ENCODE measurements at places on chromosomes 6 and 20. TPM values are rescaled to one million over a fixed set of nuclear protein-coding genes. Genes with fewer than 3 reads are reported as not detected.

The PTK6 gene
- not detected for total RNA-seq

DNA sequence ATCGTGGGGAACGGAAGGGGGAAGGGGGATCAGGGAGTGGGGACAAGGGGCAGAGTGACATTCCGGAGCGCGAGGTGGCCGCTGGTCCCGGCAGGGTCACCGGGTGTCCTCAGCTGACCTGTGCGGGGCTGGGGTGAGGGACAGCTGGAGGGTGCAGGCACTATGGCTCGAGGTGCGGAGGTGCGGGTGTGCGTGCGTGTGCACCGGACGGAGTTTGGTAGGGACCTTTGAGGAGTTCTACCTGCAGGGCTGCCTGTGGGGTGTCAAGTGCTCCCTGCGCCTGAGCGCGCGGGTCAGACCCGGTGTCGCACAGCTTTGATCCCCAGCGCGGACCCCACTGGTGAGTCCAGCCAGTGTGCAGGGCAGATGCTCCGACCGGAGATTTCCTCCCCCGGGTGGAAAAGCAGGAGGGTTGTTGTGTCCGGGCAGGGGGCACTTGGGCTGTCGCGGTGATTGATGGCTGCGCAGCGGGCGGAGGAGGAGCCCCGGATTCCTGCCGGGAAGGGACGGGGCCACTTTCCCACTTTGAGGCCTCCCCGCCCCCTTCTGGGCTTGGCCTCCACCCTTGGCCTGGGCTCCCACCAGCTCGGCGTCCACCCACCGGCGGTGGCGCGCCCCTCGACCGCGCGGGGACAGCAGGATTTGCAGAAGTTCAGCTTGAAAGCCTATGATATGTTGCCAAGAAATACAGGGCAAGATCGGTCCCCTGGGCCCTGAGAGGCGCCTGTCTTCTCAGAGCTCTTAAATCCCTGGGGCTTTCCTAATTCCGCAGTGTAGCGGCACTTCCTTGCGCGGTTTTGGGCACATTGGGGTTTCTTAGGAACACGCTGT is 658 bp downstream of the RIN2 start:
- H3K27ac ChIP-seq: peak overlapping the region; percentile 73
- peaks cover 9% of the 10 kb centered on the region for H3K36me3 ChIP-seq
- DNase-seq: no peak
- H3K4me1 ChIP-seq: peaks cover 52% of the 10 kb centered on the region
- H3K27me3 ChIP-seq: 0 out of 2 replicates have a peak, but pooled peaks cover 2% of the 10 kb centered on the region

DNA sequence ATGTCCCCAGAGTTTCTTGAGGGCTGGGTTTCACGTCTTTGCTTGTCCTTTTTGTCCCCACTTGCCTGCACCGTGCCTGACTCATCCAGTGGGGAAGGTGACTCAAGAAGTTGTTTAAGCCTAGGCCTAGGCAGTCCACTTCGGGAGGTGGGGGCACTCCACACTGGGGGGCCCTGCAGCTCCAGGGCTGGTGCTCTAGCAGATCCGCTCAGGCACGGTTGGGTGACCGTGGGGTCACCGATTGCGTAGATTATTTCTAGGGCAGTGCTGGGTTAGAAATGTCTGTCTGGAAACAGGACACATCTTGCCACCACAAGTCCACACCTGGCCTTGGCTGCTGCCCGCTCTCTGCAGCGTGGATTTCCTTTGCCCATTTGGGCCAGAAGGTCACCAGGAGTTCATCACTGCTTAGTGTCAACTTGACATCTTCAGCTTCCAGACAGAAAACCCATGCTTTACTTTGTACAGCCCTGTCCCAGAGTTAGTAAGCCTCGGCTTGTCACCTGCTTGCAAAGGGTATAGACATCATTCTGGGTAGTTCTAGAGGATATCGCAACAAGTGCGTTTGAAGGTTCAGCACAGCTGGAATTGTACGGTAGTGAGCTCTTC is 13.6 kb upstream of the C20orf144 start:
- no peak for DNase-seq
- no peak overlapping the region for H3K4me3 ChIP-seq
- peaks cover 7% of the 10 kb centered on the region for H3K36me3 ChIP-seq
- no peak overlapping the region for H3K27ac ChIP-seq

GRCh38 chr20:4886771-4887527 is 114.4 kb downstream of the SLC23A2 start:
- no peak for DNase-seq
- H3K27me3 ChIP-seq: no peaks in the 10 kb centered on the region
- peaks cover 6% of the 10 kb centered on the region for H3K4me1 ChIP-seq
- H3K4me3 ChIP-seq: no peak overlapping the region
- H3K36me3 ChIP-seq: peaks cover 4% of the 10 kb centered on the region

The CAP2 gene
- 55.3 TPM for total RNA-seq

DNA sequence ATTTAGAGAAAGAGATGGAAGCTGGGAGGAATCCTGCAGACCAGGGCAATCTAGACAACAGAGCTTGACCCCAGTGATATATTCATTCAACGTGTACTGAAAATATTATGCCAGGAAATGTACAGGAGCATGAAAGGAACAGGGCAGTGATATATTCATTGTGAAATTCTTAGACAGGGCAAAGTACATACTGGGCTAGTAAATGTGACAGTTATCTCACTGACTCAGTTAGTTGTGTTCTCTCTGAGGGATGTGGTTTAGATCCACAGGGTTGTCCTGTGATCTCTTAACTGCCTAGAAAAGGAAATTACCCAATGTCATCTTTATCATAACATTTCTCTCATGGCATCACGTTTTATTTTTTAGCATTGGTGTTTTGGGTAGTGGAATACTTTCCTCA is 891.3 kb downstream of the EYS start:
- no peaks in the 10 kb centered on the region for H3K36me3 ChIP-seq
- no peak overlapping the region for H3K27ac ChIP-seq
- no peaks in the 10 kb centered on the region for H3K27me3 ChIP-seq
- H3K4me3 ChIP-seq: no peak overlapping the region

DNA sequence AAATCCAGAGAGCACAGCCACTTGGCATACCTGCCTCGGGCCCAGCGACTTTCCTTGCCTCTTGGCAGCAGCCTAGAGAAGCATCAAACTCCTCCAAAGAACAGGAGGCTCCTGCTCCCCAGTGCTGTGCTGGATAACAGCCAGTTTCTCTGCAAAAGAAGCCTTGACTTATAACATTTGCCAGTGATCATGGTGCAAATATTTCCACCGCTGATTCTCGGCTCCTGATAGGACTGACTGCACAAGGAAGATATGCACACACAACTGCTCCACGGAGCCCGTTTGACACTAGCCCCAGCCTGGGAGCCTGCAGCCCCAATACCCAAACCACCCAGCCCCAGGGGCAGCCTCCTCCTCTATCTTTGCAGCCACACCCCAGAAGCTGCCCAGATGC is 17.5 kb downstream of the ACSS1 start:
- H3K36me3 ChIP-seq: no peaks in the 10 kb centered on the region
- no peak overlapping the region for H3K4me3 ChIP-seq
- H3K4me1 ChIP-seq: peaks cover 13% of the 10 kb centered on the region
- H3K27ac ChIP-seq: no peak overlapping the region
- H3K27me3 ChIP-seq: peaks cover 6% of the 10 kb centered on the region

- no peaks in the 10 kb centered on the region for H3K27me3 ChIP-seq
- H3K36me3 ChIP-seq: no peaks in the 10 kb centered on the region
- no peak for DNase-seq
- no peak overlapping the region for H3K4me3 ChIP-seq
- no peak overlapping the region for H3K27ac ChIP-seq
Observed at GRCh38 chr6:72589096-72589495, 32.8 kb upstream of the KCNQ5 start.

DNA sequence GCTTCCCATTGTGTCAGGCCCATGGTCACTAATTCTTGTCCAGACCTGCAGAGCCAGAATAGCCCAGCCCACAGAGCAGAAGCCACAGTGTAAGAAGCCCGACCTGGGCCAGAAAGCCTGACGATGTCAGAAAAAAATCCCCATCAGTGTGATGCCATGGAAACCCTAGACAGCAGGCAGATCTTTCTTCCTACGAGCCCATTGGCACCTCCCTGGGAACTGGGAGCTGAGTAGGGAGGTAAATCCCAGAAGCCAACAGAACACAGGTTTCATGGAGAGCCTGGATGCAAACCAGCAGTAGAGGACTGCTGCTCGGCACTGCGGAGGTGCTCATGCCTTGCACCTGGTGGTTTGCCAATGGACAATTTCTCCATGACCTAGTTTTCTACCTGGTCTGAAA is 82.2 kb upstream of the SLC22A16 start:
- peaks cover 23% of the 10 kb centered on the region for H3K36me3 ChIP-seq
- H3K4me3 ChIP-seq: no peak overlapping the region
- H3K4me1 ChIP-seq: no peaks in the 10 kb centered on the region

GRCh38 chr6:118383924-118384323 is 164.2 kb upstream of the PLN start:
- DNase-seq: no peak
- H3K4me1 ChIP-seq: peaks cover 41% of the 10 kb centered on the region
- no peak overlapping the region for H3K4me3 ChIP-seq

GRCh38 chr6:149717255-149717587 is 680 bp downstream of the LATS1 start:
- H3K27me3 ChIP-seq: peaks cover 2% of the 10 kb centered on the region
- peak overlapping the region; percentile 95 for H3K4me3 ChIP-seq
- peak overlapping the region; percentile 98 for H3K27ac ChIP-seq
- no peak for DNase-seq
- peaks cover 4% of the 10 kb centered on the region for H3K36me3 ChIP-seq

The EPHA7 gene
- total RNA-seq: not detected

The SFT2D1 gene
- 50.8 TPM for total RNA-seq

GRCh38 chr6:100347901-100348550 is 116.7 kb downstream of the SIM1 start:
- peaks cover 62% of the 10 kb centered on the region for H3K4me1 ChIP-seq
- H3K27me3 ChIP-seq: no peaks in the 10 kb centered on the region
- H3K36me3 ChIP-seq: no peaks in the 10 kb centered on the region
- peak; percentile 70 for DNase-seq
- peak overlapping the region; percentile 78 for H3K27ac ChIP-seq

GRCh38 chr6:14228571-14228970 is 111.0 kb downstream of the CD83 start:
- H3K36me3 ChIP-seq: no peaks in the 10 kb centered on the region
- peaks cover 10% of the 10 kb centered on the region for H3K27me3 ChIP-seq
- DNase-seq: peak; percentile 60
- peaks cover 11% of the 10 kb centered on the region for H3K4me1 ChIP-seq
- no peak overlapping the region for H3K27ac ChIP-seq

DNA sequence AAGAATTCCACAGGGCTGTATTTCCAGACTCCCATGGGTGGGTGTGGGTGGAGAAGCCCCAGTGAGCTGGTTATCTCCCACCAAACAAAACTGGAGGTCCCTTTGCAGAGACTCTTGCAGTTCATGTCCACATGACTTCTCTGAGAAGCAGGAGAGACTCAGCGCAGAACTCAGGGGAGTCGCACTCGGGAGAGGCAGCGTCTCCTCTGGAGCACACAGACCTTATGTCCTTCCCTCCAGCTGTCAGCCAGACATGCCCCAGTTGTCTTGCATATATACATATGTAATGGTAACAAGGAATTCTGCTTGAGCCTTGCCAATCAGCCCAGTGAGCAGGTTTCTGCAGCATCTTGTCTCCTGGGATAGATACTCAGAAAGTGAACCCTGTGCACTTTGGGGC is 23.8 kb downstream of the MYT1 start:
- H3K4me1 ChIP-seq: no peaks in the 10 kb centered on the region
- H3K4me3 ChIP-seq: no peak overlapping the region
- H3K36me3 ChIP-seq: peaks cover 4% of the 10 kb centered on the region
- peaks cover 41% of the 10 kb centered on the region for H3K27me3 ChIP-seq

- H3K4me1 ChIP-seq: peaks cover 15% of the 10 kb centered on the region
- DNase-seq: no peak
Observed at GRCh38 chr6:37804586-37804985, 14.9 kb upstream of the ZFAND3 start.
